ENCODE measurements at places on chromosomes 7 and 10. TPM values are rescaled to one million over a fixed set of nuclear protein-coding genes. Genes with fewer than 3 reads are reported as not detected.

The UCMA gene
- total RNA-seq, result not detected

The PROSER2 gene
- 0.26 TPM for total RNA-seq

The SNCG gene
- total RNA-seq, result 1.3 TPM

The CCDC172 gene
- total RNA-seq, result not detected

The INTS15 gene
- 41.1 TPM for total RNA-seq

The LLCFC1 gene
- total RNA-seq, result not detected

The DOCK4 gene
- 0.07 TPM for total RNA-seq

The PTER gene
- total RNA-seq, result 17.1 TPM

The NKX1-2 gene
- not detected for total RNA-seq

The KIAA1549 gene
- total RNA-seq, result 0.41 TPM

The GPR15LG gene
- total RNA-seq, result not detected

The AZGP1 gene
- not detected for total RNA-seq

The CTAGE8 gene
- total RNA-seq, result 1.6 TPM

The TBX20 gene
- 0.38 TPM for total RNA-seq

The CTNNA3 gene
- 0.33 TPM for total RNA-seq

The AKR1C8 gene
- 0.53 TPM for total RNA-seq

The LHFPL3 gene
- total RNA-seq, result not detected

The CDHR1 gene
- total RNA-seq, result 0.30 TPM

The VWDE gene
- total RNA-seq, result 3.1 TPM

The CLEC5A gene
- not detected for total RNA-seq

All from activated naive CD4-positive, alpha-beta T cell treated with anti-CD3 and anti-CD28 coated beads, Interleukin-2, amount 10 ng/mL, durations not matched to agents 5 hours and 36 hours (primary cell).